H1 (cell line): ENCODE measurements at places on chromosomes 4 and X. TPM values are rescaled to one million over a fixed set of nuclear protein-coding genes. Genes with fewer than 3 reads are reported as not detected.

GRCh38 chr4:38166082-38166481 lies 205.9 kb downstream of the PTTG2 start:
- H3K27ac ChIP-seq = no peak overlapping the region
- H3K4me1 ChIP-seq = peaks cover under 1% of the 10 kb centered on the region; the same call in 1 of the 2 replicates
- no peak for DNase-seq
- no peaks in the 10 kb centered on the region for H3K27me3 ChIP-seq

Gene FAM184B
- total RNA-seq = 0.39 and 0.46 TPM in 2 replicates

DNA sequence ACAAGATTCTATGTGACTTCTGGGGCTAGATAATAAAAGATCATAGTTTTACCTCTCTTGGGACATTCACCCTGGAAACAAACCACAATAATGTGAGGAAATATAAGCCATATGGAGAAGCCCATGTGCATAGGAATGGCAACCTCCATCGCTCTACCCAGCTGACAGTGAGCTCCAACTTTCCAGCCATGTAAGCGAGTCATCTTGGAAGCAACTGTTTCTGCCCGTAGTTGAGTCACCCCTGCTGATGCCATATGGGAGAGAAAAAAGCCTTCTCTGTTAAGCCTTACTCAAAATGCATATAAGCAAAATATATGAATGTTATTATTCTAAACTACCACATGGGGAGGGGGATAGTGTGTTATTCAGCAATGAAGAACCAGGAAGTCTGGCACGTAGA lies 31.4 kb upstream of the RELL1 start:
- H3K27ac ChIP-seq = no peak overlapping the region
- no peaks in the 10 kb centered on the region; the same call in 1 of the 2 replicates for H3K4me1 ChIP-seq
- DNase-seq = no peak
- H3K27me3 ChIP-seq = no peaks in the 10 kb centered on the region
- no peak overlapping the region for H3K4me3 ChIP-seq

DNA sequence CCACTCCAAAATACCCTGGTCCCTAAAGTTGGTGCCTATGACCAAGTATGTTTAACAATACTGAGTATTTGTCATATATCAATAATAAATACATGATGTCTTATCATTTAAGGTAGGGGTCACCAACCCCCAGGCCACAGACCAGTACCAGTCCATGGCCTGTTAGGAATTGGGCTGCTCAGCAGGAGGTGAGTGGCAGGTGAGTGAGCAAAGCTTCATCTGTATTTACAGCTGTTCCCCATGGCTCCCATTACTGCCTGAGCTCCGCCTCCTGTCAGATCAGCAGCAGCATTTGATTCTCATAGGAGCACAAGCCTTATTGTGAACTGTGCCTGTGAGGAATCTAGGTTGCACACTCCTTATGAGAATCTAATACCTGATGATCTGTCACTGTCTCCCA lies 126.2 kb downstream of the HNRNPD start:
- H3K36me3 ChIP-seq = no peaks in the 10 kb centered on the region
- no peak for DNase-seq
- no peaks in the 10 kb centered on the region for H3K27me3 ChIP-seq
- no peaks in the 10 kb centered on the region for H3K4me1 ChIP-seq
- H3K27ac ChIP-seq = no peak overlapping the region

Gene P2RY8
- 0.09 and 0.11 TPM in 2 replicates for total RNA-seq

DNA sequence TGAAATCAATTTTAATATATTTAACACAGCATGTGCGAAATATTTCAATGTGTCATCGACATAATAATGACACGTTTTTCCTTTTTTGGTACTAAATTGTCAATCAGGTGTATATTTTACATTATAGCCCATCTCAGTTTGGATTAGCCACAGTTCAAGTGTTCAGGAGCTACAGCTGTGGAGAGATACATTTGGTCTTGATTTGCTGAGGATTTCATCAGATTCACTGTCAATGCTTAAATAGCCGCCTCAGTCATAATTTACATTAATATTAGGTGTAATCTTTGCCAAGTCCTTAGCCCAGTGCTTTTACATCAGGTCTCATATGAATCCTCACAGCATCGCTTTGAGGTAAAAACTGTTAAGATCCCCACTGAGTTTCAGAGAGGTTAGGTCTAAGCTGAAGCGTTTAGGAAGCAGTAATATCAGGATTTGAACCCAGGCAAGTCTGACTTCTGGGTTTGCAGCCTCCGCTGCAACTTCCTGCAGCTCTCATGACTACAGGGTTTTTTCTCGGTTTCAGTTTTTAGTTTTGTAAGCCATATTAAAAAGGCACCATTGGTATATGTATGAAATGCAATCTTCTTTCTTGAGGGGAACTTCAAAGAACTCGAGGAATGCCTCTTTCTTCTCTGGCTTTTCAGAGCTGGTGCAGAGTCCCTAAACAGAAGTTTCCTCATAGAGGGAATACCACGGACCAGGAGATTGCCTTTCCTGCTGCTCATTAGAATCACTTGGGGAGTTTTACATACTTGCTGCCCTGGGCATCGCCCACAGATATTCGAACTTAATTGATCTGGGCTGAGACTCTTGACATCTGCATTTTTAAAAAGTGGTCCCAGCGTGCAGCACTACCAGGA lies 6.4 kb downstream of the MTM1 start:
- no peak overlapping the region for H3K27ac ChIP-seq
- H3K4me3 ChIP-seq = no peak overlapping the region
- H3K4me1 ChIP-seq = peaks cover 12% of the 10 kb centered on the region; the same call in 1 of the 2 replicates
- no peaks in the 10 kb centered on the region for H3K27me3 ChIP-seq

Gene GATA1
- total RNA-seq = not detected in 2 replicates

- H3K4me3 ChIP-seq = no peak overlapping the region
- H3K27ac ChIP-seq = no peak overlapping the region
These were observed 16.3 kb upstream of the DRD5 start for GRCh38 chr4:9765091-9765490.

DNA sequence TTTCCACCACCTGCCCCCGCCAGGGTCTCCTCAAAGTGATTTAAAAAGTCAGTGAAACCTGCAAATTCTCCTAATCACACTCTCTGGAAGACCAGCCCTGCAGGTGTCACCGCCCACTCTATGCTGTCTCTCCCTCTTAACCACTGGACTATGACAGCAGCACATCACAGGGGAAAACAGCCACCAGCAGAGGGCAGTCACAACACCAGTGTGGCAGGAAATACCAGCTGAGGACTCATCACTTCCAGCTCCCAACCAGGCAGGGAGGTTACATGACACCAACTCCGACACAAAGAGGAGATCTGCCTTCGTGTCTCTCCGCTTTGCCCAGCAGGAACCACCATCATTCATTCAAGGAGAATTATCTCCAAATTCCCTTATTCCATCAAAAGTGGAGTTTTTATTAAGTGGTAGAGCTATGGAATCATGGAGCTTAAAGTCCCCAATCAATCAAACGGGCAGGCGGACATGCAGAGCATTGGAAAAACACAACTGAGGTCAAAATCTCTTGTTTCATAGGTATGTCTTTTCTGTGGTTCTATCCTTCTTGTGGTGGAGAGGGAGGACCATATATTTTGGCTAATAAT lies 91.3 kb downstream of the NSUN7 start:
- H3K27ac ChIP-seq = no peak overlapping the region
- peak; percentile 89 for DNase-seq
- no peaks in the 10 kb centered on the region for H3K36me3 ChIP-seq
- no peak overlapping the region for H3K4me3 ChIP-seq

Gene LANCL3
- 0.36 and 0.37 TPM in 2 replicates for total RNA-seq
